ENCODE measurements at places on chromosomes 11 and 22. TPM values are rescaled to one million over a fixed set of nuclear protein-coding genes. Genes with fewer than 3 reads are reported as not detected.

GRCh38 chr11:11218629-11218986, 134.4 kb downstream of the CSNK2A3 start:
- H3K4me1 ChIP-seq: no peaks in the 10 kb centered on the region
- no peaks in the 10 kb centered on the region for H3K27me3 ChIP-seq
- H3K36me3 ChIP-seq: no peaks in the 10 kb centered on the region
- no peak for DNase-seq
- no peak overlapping the region for H3K4me3 ChIP-seq
- H3K27ac ChIP-seq: no peak overlapping the region

- DNase-seq: no peak
- H3K4me3 ChIP-seq: no peak overlapping the region
- H3K36me3 ChIP-seq: no peaks in the 10 kb centered on the region
- no peaks in the 10 kb centered on the region for H3K4me1 ChIP-seq
- no peak overlapping the region for H3K27ac ChIP-seq
These were observed 199.3 kb upstream of the ISX start for GRCh38 chr22:34866495-34867131.

DNA sequence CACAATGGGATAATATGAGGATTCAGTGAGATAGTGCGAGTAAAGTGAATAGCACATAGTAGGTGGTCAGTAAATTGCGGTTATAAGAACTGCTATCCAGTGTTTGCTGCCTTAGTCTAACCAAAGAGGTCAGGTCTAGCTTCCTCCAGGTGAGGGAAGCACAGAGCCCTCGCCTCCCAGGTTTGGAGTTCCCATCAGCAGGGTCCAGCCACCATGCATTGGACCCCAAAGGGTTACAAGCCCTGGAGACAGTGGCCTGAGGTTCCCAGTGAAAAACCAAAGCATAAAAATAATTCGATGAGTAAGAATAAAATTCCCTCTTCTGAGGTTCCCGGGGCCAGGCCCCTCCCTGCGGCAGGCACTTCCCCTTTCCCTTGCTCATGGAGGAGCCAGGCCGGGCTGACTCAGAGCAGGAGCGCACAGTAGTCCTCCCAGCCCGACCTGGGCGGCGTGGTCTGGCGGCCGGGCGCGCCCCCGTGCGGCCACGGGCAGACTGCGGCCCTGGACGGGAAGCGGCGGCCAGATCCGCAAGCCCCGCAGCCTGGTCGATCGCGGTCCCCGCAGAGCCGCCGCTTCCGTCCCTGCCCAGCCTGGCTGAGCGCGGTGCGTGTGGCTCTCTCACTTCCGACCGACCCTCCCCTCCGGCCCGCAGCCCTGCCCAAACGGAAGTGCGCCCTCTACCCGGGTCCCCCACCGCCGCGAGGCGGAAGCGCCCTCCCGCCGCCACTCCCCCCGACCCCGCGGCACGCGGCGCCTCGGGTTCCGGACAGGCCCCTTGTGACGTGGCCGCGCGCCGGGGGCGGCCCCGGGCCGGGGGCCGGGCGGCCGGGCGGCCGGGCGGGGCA, at the start of gene SLC39A13:
Gene SLC39A13 (plus strand): TSS at position 845 of the 845 bp plus-strand sequence. CDS start 1,505 bp downstream, outside the sequence.
- peak within 1 kb of the TSS; percentile 66 for H3K4me3 ChIP-seq
- peaks cover 5% of the 10 kb centered on the region for H3K36me3 ChIP-seq
- peaks cover 7% of the 10 kb centered on the region for H3K4me1 ChIP-seq
- peak; percentile 78 for DNase-seq

The MIOX gene
- total RNA-seq: 0.54 TPM

The NEU3 gene
- total RNA-seq: 16.1 TPM

The CRYAB gene
- not detected for total RNA-seq

Data from T-cell (primary cell).